Kidney (tissue), 22 donors: ENCODE measurements at places on chromosomes 7 and 10. TPM values are rescaled to one million over a fixed set of nuclear protein-coding genes. Genes with fewer than 3 reads are reported as not detected.

DNA sequence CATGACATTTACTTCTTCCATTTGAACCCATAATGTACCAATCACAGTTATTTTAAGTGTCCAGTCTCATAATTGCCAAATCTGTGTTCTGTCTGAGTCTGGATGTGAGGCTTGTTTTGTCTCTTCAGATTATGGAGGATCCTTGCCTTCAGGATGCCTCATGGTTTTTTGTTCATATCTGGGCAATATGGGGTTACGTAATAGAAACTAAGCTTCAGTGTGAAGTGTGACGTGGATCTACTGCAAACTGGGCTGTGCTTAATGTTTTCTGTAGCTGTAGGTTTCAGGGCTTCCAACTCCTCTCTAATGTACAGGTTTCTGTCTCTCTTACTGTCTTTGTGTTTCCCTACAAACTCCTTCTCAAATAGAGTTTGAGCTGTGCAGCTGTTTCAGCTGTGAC, 223.7 kb upstream of the ADARB2 start:
- DNase-seq, result no peak

DNA sequence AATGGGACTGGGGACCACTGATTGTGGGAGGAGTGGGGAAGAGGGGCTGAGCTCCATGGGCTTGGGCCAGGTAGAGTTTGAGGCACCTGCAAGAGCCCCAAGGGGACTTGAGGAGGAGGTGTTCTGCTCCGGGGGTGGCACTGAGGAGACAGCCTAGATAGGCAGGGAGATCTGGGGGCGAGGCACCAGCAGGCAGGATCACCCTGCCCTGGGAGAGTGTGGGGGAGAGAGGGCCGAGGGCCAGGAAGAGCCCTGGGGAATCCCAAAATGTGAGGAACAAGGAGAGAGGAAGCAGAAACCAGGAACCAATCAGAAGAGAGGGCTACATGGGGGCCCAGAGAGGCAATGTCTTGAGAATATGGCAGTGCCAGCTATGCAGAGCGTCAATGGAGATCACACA, 34.6 kb downstream of the LEP start:
- DNase-seq, result no peak

DNA sequence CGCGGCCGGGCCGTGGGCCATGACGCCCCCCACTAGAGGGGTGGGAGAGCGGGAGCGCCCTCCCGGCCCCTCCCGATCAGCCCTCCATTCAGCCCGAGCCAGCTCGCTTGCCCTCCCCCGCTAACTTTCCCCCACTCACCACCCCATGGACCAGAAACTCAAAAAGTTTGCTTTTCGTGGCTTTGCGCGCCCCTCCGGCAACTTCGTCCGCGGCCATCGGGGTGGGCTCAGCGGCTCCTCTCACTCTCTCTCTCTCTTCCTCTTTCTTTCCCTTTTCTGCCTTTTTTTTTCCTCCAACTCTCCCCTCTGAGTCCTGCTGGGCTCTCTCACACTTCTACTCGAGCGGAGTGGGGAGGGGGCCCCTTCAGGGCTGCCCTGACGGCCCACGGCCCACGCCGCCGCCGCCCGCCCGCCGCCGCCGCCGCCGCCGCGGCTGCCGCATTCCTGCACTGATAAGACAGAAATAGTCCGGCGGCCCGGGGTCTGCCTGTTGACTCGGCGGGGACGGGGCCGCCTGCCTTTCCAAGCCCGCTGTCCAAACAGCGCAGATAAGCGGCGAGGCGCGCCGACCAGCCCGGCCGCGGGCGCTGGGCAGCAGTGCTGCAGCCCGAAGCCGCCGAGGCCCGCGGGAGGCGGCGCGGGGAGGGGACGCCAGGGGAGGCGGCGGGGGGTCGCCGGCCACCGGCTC, at the start of gene SMARCD3:
Gene SMARCD3 (minus strand): TSS at position 349 of the 688 bp plus-strand sequence. CDS start 132 bp downstream, at position 217.
- peak; percentile 84 for DNase-seq

DNA sequence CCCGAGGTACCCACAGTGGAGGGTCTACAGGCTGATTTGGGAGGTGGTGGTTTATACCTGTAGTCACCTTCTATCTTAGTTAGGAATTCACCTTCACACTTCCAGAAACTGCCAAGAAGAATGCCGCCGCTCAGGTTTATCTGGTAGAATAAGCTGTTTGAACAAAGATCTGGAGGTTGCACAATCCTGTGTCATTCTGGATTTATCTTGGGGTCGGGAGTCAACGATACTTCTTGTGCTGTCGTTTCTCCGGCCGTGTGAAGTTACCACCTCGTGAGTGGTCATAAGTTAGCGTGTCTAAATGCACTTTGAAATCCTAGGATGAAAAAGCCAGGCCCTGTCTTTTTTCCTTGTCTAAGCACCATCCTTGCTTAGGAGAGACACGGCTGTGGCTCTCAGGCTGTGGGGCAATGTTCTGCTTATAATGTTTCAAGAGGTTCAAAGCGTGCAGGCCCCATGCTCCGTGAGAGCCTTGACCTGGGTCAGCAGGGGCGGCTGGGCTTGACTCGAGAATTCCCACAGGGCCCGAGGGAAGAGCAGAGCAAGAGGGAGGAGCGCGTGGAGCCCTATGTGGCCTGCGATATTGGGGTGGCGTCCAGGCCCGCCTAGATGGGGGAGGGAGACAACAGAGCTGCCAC, 35.5 kb downstream of the GRIFIN start:
- DNase-seq, result peak; percentile 57

DNA sequence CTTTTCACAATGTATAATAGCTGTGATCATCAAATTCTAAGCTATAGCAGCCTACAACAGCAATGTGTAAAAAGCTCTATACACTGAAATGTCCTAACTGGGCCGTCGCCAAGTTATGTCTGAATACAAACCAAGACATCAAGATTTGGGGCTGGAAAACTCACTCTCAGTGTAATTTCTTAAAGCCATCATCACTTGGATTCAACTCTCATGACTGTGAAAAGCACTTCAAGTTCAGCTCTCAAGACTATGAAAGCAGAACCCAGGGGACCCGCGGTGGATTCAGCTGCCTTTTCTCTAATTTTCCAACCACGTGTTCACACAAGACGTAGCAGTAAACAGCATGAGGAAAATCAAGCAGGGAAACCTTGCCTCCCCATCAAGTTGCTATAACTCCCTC, 15.8 kb upstream of the ZNRF2 start:
- no peak for DNase-seq

DNA sequence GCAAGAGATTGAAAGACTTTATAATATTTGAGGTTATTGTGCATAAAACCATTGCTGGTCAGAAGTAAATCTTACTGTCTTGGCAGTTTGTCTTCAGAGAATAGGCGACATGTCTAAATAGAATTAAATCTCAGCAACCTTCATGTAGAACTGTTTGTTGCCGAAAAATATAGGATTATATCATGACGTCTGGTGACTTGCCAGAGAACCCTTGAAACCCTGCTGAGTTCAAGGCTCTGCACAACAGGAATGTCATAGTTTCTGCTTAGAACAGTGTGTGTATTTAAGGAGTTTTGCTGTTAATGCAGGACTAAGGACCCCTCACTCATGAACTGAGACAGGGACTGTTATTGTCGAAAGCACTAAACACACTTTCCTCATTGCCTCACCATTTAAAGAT, 206.4 kb upstream of the ETV1 start:
- DNase-seq, result no peak

DNA sequence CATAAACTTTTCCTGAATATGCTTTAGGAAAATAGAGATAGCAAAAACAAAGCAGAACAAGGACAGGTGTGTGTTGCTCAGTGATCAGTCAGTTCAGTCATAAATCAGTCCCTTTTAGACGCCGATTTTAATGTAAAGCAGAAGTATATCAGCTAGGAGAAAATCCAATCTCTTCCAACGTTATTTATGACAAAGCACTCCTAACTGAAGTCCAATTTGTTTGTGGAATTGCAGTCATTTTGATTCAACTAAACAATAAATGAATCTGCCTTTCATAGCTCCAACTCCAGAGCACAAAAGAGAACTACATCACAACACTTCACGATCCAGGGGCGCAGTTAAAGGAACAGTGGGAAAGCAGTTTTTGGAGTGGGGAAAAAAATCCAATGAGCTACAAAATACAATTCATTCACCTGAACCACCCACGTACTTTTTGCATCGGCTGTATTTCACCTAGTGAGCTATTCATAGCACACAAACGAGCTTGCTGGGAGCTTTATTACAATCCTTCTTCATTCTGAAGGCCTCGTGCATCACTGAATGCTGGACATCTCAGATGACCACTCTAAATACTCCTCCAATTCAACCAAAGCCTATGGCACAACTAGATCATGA, 151.3 kb downstream of the LRRN3 start:
- DNase-seq, result peak; percentile 5

- DNase-seq, result no peak
Measured at GRCh38 chr7:99021941-99022560, 121.9 kb downstream of the SMURF1 start.

DNA sequence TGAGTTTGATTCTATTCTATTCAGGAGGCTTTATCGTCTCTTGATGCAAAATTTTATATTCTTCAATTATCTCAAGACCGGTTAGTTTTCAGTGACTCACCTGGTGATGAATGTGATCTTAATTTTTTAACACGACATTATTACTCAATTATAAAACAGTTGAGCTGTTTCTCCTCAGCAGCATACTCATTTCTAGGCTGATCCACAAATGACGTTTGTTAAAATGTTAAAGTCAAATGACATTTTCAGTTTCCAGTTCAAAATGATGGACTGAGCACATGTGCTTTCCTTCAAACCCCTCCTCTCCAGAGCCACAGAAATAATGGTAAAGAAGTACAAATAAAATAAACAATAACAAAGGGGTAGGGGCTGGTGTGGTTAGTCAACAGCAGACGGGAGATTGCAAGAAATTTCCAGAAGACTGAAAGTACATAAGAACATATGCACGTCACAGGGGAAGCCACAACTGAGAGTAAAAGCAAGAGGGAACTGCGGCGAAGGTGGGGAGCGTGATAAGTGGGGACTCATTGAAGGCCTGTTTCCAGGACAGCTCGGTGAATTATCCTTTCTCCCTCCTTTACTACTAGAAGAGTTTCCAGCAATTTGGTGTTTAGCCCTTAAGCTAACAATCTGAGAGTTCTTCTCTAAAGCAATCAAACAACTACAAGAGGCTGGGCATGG, 10.9 kb downstream of the MACROH2A2 start:
- DNase-seq, result no peak

GRCh38 chr10:48541144-48541795, 63.6 kb downstream of the ARHGAP22 start:
- DNase-seq, result no peak

GRCh38 chr10:31708474-31708873, 220.2 kb downstream of the ARHGAP12 start:
- no peak for DNase-seq

DNA sequence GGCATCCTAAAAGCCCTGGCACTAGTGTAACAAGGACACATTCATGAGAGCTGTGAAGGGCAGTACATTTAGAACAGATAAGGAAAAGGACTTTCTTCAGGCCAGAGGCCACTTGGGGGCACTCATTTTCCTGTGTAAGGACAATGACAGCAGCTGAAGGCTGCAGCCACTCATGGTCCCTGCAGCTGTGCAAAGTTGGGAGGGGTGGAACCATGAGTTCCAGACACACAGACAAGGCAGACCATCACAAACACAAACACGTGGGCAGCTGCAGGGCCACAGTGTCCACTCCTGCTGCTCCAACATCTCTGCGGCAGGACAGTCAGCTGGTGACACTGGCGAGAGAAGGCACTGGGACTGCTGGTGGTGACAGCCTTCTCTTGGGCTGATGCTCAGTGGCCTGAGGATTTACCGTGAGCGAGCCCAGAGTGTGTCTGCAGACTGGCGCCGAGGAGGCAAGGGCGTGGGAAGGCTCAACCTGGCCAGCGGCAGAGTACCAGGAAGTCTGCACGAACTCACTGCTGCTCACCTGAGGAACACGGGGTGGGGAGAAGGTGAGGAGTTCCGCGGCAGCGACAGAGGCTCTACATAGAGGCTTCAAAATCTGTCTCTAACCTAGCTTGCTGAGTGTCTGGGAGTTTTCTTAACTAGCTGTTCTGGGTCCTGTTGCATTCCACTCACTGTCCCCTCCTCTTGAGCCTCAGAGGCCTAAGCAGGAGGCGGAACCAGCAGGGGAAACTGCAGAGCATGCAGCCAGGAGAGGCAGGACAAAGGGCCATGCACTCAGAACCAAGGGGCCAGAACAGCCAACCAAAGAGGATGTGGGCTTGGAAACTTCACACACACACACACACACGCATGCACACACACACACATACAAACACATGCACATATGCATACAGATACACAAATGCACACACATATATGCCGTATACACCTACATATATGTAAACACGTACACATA, 76.5 kb upstream of the DDC start:
- DNase-seq, result no peak

DNA sequence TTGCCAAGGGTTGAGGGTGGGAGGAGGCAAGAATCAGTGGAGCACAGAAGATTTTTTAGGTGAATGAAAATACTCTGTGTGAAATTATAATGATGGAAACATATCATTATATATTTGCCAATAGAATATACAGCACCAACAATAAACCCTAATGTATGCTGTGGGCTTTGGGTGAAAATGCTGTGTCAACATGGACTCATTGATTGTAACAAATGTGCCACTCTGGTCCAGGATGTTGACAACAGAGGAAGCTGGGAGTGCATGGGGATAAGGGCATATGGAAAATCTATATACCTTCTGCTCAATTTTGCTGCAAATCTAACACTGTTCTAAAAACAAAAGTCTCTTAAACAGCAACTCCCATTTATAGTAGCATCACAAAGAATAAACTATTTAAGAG, 114.3 kb downstream of the LYZL1 start:
- no peak for DNase-seq

- no peak for DNase-seq
Measured at GRCh38 chr10:60023155-60023877, 117.0 kb upstream of the CCDC6 start.

- DNase-seq, result no peak
Measured at GRCh38 chr7:148790131-148790726, 91.5 kb downstream of the CUL1 start.

DNA sequence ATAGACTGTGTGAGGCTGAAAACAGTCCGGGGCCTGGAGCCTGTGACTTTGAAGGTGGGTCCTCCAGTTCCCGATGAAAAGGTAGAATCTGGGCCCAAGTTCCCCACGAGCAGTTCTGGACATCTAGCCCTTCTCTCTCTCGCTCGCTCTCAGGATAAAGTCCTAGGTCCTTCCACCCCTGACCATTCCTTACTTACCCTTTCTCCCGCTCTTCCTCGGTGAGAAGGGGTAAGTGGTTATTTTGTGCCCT, 713 bp downstream of the IMMP2L start:
- no peak for DNase-seq

GRCh38 chr7:105874055-105874454, 2.3 kb downstream of the ATXN7L1 start:
- no peak for DNase-seq

DNA sequence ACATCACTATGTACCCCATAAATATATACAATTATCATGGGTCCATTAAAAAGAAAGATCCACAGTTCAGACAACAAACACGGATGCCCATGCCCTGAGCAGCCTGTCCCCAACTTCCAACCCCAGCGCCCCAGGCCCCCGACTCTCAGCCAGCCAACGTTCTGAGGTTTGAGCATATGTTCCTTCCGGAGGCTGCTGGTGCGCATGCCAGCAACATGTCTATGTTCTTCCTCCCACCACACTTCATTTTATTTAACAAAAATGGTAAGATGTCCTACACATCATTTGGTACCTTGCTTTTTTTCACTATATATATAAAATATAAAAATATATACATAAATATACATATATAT, 250.9 kb downstream of the MAD1L1 start:
- peak; percentile 37 for DNase-seq

SLC29A3 gene
- 5.3 TPM for total RNA-seq

PIK3CG gene
- total RNA-seq, result 8.6 TPM

RNF32 gene
- 2.7 TPM for total RNA-seq

NANOS1 gene
- 1.1 TPM for total RNA-seq

SLC13A4 gene
- total RNA-seq, result not detected

HECW1 gene
- total RNA-seq, result 0.50 TPM

CFAP70 gene
- total RNA-seq, result 6.0 TPM

KIAA1217 gene
- total RNA-seq, result 63.8 TPM

MMD2 gene
- not detected for total RNA-seq
